ENCODE measurements at places on chromosomes 2 and 18.

DNA sequence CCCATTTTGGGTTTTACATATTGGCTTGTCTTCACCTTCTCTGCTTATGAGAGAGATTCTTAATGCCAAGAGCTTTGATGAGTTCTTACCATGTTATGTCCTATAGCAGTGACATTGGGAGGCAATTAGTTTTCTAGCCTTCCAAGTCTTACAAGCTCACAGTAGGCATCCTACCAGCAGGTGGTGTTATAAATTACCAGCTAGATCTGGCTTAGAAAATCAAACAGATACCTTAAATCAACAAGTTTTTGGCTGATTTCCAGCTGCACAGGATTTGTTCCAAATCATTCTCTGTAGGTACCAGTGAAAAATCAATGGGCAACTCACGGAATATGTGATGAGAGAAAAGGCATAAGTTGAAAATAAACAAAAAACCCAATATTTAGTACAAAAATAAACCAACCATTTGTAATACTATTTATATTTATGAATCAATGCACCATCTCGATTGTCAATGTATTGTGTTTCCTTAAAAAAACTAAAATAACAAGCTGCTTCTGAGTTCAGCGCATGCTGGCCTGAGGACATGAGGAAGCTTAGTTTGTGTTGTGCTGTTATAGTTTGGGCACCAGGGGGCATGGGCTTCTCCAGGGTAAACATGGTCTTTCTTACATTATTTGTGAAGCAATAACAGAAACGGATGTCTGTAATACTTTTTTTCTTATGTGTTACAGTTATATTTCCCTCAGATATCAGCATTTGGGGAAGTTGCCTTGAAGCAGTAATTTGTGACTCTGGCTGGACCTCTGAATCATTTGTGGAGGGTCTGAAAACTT lies 34.1 kb upstream of the NXPH2 start:
- no peak for DNase-seq

GRCh38 chr18:10842861-10843260 lies 306.5 kb downstream of the PIEZO2 start:
- no peak for DNase-seq

DNA sequence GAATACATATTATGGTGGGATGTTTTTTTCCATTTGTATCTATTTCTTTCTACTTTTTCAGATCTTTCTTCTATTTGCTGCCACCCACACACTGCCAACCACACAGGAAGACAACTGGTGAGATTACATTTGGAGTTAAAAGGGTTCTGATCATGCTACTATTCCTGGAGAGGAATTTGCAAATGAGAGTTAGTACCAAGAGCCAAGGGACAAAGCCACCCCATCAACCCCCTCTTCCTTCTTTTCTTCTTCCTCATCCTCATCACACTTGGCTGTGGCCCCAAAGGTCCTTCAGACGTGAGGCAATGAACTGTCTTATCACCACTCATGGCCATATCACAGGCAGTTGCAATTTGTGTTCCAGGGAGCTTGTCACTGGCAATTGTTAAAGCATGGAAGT lies 215.6 kb upstream of the SLC14A2 start:
- no peak for DNase-seq

- no peak for DNase-seq
Observed at GRCh38 chr2:189238903-189239302, 59.3 kb upstream of the COL5A2 start.

GRCh38 chr2:152894051-152894450 lies 175.6 kb downstream of the ARL6IP6 start:
- DNase-seq, result no peak

DNA sequence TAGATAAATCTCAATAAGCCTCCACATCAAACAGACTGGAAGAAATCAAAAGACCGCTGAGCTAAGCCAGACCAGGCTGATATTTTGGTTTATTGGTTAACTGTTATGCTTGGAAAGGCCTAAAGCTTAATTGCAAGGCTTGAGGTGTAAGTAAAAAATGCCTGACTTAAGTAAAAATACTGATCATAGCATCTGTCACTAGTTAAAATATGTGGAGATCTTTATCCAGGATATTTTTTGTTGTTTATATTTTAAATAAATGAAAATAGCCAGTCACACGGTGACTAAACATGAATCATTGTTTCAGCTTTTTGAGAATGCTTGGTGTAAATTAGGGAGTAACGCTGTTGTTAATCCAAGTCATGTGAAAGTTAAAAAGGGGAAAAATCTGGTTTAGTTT lies 127.9 kb downstream of the THADA start:
- DNase-seq, result no peak

- DNase-seq, result no peak
Observed at GRCh38 chr2:106849253-106849652, 36.7 kb downstream of the ST6GAL2 start.

- DNase-seq, result no peak
Observed at GRCh38 chr2:226766352-226767055, 33.1 kb downstream of the IRS1 start.

- no peak for DNase-seq
Observed at GRCh38 chr2:211996857-211997256, 541.7 kb downstream of the ERBB4 start.

GRCh38 chr2:224666951-224667553 lies 49.1 kb downstream of the CCDC195 start:
- no peak for DNase-seq

DNA sequence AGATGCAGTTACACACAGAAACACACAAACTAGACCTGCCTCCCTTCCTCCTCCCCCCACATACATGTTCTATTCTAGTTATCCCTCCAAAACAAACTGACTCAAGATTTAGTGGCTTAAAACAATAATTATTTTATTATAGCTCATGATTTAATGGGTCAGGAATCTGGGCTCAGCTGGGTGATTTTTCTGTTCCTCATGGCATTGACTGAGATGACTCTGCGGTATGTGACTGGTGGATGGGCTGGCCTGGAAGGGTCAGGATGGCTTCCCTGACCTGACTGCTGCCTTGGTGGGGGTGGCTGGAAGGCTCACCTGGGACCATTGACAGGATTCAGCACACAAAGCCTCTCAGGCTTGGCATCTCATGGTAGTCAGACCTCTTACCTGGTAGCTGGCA lies 33.7 kb upstream of the NTSR2 start:
- DNase-seq, result no peak

DNA sequence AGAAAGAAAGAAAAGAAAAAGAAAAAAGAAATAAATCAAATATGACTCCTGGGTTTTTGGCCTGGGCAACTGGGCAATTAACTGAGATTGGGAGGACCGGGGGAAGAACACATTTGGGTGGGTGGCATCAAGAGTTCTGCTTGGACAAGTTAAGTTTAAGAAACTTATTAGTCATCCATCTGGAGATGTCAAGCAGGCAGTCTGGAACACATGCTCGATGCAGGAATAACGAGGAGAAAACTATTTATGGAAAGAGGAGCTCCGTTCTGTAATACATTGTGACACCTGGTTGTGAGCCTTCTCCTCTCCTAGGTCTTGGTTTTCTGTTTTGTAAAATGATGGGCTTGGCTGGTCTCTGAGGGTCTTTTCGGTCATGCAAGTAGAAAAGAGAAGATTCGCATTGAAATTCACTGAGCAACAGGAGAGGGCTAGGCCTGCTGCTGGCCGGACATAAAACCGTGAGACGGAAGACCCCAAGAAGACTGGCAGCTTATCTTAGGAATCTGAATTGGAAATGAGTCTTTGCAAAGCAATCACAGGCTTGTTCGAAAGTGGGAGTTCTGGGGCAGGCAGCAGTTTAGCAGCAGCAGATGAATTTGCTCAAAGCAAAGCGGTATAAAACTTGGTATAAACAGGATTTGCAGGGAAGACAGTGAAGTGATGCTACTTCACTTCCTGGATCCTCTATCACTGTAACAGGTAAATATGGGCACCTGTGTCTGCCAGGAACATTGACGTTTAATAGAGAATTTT lies 51.4 kb downstream of the E2F6 start:
- no peak for DNase-seq

DNA sequence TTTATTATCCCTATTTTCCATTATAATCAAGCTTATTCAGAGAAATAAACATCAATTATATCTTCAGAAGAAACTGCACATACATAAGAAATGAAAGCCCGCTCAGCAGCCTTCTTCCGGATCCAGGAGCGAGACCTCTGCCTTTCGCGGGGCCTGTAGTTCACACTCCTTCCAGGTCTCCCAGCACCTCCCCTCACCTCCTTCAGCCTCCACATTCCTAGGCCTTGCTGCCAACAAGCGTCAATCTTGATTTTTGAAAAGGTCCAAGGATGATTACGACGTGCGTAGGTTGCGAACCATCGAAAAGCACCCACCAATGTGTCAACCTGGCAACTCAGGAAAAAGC lies 355 bp upstream of the KIDINS220 start:
- no peak for DNase-seq

DNA sequence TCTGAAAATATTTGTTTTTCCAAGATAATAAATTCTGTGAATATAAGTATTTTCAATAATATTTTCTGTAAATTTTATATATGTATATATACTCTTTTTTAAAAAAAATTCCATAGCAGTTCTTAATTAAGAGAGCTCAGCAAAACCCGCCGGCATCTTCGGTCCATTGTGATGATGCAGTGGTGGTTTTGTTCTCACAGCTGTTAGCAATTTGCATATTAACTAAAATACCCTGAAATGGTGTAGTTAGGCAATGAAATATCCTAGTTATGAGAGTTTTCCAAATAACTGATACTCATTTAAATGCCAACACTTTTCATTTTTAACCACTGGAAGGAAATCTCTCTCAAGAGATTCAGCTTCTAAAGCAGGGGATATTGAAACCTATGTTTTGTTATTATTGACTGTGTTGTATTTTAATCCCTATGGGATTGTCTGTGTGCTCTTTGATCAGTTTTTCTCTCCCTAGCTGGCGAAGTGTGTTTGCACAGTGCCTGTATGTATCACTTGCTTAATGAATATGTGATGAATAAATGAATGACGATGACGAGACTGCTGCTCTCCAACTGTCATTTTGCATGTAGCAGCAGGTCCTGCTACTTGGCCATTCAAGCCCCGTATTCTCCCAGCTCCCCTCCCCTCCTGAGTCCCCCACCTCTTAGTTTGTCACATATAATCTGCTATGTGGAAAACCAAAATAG lies 42.4 kb downstream of the PSMG2 start:
- DNase-seq, result no peak

DNA sequence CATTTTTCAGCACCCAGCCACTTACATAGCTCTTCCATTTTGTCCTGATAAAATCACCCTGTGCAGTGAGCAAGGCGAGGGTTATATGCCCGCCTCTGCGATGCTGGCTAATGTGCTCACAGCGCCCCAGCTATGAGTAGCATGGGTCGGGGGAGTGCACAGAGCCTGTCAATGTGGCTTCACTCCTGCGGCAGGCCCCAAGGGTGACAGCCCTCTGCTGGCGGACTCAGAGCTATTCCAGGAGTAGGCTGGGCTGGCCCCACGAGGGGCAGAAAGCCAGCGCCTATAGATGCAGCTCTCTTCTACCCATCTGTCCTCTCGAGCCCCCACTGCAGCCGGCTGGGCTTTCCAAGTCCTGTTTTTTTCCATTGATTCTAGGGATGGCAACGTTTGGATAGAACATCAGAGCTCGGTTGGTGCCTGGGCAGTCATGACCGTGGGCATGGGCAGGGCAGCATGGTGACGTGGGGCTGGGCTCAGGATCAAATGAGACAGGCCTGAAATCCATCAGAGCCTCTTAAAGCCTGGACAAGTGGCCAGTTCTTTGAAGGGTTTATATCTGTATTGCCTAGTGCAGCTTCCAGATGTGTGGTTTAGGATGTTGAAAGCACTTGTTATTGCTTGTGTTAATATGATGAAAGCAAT lies 134.7 kb downstream of the MCFD2 start:
- DNase-seq, result no peak

DNA sequence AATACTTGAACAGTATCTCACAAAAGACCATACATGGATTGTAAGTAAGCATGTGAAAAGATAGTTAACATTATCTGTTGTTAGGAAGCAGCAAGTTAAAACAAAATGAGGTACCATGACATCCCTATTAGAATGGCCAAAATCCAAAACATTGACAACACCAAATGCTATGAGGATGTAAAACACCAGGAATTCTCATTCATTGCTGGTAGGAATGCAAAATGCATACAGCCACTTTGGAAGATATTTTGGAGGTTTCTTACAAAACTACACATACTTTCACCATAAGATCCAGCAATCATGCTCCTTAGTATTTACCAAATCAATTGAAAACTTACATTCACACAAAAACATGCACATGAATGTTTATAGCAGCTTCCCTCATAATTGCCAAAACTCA lies 30.9 kb upstream of the ICOS start:
- no peak for DNase-seq

DNA sequence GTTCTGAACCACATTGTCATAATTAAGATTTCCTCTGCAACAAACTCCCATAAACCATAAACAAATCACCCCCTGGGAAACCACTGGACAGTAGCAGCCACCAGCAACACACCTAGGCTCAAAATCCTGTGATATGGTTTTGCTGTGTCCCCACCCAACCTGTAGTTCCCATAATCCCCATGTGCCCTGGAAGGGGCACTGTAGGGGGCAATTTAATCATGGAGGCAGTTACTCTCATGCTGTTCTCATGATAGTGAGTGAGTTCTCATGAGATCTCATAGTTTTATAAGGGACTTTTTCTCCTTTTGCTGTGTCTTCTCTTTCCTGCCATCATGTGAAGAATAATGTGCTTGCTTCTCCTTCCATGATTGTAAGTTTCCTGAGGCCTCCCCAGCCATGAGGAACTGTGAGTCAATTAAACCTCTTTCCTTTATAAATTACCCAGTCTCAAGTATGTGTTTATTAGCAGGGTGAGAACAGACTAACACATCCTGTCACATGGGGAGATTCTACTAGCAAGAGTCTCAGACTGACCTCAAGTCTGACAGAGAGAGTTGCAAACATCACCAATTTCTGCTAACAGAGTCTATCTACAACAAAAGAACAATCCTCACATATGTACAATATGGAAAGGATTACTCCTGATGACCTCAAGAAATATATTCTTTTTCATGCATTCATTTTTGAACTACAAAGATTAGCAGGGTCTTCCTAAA lies 182.6 kb downstream of the GRB14 start:
- no peak for DNase-seq

GRCh38 chr18:24959051-24959476 lies 392.9 kb downstream of the ZNF521 start:
- DNase-seq, result no peak

DNA sequence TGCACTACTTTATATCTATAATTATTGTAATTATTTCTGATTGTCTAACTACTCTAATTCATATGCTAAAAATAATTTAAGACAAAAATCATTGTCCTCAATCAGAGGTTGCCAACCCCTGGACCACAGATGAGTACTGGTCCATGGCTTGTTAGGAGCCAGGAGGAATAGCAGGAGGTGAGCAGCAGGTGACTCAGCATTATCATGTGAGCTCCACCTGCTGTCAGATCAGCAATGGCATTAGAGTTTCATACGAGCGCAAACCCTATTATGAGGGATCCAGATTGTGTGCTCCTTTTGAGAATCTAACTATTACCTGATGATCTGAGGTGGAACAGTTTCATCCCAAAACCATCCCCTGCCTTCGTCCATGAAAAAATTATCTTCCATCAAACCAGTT lies 1434.4 kb downstream of the LRP1B start:
- no peak for DNase-seq

DNA sequence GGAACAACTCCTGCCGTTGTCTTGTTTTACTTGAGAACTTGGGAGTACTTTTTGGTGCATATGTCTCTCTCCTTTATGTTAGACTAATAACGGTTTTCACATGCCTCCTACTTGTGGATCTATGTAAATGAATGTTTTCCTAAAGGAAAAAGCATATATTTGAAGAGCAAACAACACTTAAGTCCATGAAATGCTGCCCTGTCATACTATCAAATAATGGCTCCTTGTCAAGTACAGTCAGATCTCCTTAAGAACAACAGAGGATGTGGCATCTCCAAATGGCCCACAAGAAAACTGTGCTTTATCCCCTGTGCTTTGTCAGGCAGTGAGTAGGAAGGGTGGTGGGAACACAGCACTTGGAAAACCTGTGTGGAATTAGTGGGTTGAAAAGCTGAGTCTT lies 198.2 kb downstream of the PTGR3 start:
- no peak for DNase-seq

Data from stimulated activated CD4-positive, alpha-beta T cell treated with anti-CD3 and anti-CD28 coated beads, Interleukin-4, amount 100 ng/mL, for 1 hour (primary cell).